Hypothalamus (tissue), 51 donors: ENCODE measurements at places on chromosomes 1 and 21.
A peak's percentile ranks its signal among the peaks of the same experiment; 100 is the strongest.

GRCh38 chr1:150118716-150119115 lies 31.0 kb upstream of the PLEKHO1 start:
- DNase-seq: no peak

GRCh38 chr1:184212649-184213314 lies 161.3 kb downstream of the TSEN15 start:
- no peak for DNase-seq

DNA sequence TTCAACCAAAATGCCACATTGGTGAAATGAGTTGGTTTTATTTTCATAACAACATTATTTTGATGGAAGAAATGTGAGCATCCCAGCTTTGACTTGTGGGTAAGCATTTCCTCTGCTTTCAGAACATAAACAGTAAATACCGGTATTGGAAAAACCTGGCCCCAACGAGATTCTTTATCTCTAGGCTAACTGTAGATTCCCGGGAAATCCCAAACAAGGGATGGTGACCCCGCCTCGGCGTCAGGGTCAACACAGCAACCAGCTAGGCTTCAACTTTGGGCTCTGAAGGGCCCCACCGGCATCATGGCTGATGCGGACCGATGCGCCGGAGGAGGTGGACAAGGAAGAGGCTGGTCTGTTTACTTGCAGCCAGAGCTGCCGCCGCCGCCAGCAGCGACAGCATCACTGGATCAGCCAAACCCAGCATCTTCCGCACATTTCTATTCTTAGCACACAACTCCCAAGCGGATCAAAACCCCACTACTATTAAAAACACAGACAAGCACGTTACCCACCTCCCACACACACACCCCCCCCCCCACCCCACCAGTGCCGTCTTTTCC lies 1.1 kb downstream of the AKT3 start:
- peak; percentile 66 for DNase-seq

- no peak for DNase-seq
Measured at GRCh38 chr21:14771593-14771992, 225.5 kb upstream of the SAMSN1 start.

- DNase-seq: no peak
Measured at GRCh38 chr1:20359451-20360330, 69.0 kb downstream of the VWA5B1 start.

GRCh38 chr1:177021687-177022086 lies 142.8 kb downstream of the ASTN1 start:
- DNase-seq: no peak

GRCh38 chr1:108121358-108122143 lies 78.6 kb downstream of the SLC25A24 start:
- no peak for DNase-seq

GRCh38 chr1:207849646-207850045 lies 61.3 kb downstream of the CD34 start:
- no peak for DNase-seq

DNA sequence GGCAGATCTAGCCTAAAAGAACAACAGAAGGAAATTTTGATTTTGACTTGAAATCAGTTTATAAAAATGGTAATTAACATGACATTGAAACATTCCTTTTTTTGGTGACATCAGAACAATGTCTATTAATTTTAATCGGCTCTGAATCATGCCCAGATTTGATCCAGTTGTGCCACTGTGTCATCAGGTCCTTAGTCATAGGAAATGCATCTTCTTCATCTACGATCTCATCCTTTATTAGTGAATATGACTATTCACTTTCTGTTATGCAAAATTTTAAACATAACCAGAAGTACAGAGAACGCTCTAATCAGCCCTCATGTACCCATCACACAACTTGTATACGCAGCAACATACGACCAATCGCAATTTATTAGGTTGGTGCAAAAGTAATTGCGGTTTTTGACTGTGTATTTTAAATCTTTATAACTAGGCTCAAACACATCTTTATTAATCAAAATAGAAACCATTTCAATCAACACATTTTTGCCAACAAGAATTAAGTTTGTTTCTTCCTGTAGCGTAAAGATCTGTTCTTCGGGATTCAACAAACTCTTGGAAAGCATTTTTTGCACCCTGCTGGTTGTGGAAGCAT lies 40.3 kb upstream of the TLR5 start:
- DNase-seq: no peak

DNA sequence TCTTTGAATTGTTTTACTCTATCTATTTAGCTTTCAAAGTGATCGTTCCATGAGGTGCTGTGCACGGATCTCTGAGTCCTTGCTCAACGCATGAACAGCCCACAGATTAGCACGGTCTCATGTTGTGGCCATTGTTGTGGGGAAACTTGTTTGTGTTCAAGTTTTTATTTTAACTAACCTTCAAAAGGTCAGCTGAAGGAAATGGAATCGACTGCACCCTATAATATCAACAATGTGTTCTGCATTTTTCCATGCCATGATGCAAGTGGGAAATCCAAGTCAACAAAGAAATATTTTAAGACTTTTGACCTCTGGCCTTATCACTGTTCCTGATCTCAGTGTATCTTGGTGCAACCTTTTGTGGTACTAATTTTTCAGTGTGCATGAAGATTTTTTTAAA lies 6.1 kb downstream of the SH2D1B start:
- no peak for DNase-seq

DNA sequence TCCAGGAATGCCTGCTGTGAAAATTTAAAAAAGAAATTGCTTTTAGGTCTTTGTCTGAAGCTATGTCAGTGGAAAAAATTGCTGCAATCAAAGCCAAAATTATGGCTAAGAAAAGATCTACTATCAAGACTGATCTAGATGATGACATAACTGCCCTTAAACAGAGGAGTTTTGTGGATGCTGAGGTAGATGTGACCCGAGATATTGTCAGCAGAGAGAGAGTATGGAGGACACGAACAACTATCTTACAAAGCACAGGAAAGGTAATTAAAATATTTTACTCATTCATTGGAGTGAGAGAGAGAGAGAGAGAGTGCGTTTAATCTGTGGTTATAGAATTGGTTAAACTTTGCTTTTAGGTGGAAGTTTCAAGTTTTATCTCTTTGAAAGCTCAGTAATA lies 20.0 kb downstream of the CDC73 start:
- DNase-seq: no peak

- DNase-seq: no peak
Measured at GRCh38 chr1:11596295-11596694, 57.9 kb downstream of the FBXO2 start.

DNA sequence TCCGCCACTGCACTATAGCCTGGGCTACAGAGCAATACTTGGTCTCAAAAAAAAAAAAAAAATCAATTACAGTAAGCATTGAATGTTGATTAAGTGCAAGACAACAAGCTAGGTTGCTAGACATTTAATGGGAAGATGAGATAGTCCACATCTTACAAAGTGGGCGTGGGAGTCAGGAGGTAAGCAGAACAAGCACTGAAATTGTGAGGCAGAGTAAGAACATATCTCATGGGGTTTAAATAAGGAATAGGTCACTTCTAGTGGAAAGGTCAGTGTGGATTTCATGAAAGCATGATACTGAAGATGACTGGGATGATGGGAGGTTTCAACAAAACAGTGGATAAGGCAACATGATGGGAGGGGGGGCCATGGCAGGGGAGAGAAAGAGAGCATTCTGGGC lies 1.9 kb upstream of the OLFML2B start:
- DNase-seq: no peak

DNA sequence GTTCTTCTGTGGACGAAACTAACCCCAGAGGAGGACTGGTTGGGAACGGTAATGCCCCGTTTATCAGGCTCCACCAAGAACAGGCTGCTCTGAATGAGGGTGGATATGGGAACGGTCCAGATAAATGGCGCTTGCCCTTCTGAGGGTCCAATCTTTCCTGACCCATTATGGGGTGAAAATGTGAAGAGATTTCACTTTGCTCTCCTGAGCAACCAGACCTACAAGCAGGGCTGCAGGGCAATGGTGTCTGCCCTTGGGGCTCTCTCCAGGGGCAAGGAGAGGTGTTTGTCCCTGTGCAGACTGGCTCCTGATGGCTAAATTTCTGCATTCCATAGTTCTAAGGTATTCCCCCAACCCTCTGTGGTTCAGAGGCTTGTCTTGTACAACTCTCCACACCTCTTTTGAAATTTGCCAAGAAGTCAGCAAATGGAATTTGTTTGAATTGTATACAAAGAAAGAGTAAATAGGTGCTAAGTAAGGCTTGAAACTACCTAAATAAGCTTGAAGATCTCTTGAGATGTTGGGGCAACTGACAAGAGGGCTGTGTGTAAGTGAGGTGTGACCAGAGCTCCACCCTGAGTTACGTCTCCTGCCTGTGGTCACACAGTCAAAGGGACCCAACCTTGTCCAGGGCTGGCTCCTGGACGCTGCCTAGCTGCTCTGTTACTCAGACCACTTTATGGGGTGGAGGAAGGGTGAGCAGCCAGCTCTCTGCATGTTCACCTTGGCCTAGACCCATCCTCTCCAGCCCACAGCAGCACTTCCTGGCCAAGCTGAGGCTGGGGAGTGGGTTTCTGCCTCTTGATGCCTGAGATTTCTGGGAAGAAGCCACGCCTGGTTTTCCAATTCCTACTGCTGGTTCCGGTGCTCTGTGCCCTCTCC lies 24.8 kb downstream of the SLC2A1 start:
- no peak for DNase-seq

- DNase-seq: no peak
Measured at GRCh38 chr1:160399544-160400222, 681 bp upstream of the VANGL2 start.

DNA sequence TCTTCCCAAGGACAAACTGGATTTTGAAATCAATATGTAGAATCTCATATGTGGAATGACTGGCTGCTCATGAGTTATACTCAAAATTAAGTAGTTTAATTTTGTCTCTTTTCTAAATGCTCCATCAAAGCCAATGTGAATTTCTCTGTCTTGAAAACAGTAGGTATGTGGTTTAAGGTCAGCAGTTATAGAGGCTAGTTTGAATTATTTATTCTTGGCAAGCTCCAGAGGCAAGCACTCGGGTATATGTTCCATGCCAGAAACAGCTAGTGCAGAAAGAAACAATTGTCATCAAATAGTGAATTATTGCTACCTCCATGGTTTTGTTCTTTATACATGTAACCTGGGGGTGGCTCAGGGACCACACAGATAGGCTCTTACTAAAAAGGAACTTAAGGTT lies 63.5 kb downstream of the LRIG2 start:
- DNase-seq: no peak

DNA sequence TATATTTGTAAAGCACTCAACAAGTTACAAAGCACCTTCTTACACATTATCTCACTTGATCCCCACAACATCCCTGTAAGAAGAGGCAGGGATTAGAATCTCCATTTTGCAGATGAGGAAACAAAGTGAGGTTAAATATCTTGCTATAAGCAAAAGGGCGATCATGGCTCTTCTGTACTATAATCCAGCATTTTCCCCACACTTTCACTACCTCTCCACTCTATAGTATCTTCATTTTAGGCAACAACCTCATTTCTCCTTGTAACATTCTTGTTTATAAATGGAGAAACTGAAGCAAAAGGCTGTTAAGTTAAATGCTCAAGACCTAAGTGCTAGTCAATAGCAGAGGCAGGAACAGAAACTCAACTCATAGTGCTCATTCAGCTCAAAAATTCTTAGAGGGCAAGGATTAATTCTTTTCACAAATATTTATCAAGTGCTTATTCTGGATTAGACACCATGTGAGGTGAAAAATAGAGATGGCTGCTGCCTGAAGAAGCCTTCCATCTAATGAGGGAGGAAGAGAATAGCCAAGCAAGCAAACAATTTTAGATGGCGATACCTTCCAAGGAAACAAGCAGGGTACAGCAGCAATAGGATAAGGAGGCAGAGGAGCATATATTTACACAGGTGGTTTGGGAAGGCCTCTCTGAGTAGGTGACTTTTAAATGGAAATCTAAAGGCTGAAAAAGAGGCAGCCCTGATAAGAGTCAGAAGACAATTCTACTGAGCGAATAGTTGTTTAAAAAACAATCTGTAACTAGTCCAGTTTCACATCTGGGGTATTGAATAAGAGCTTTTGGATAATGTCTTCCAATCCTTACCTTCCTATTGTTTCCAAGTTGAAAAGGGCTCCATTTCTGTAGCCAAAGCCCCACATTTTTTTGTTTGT lies 3.5 kb downstream of the ERRFI1 start:
- DNase-seq: no peak

GRCh38 chr21:42362700-42363099 lies 3.6 kb downstream of the TFF1 start:
- no peak for DNase-seq
